Spleen (tissue), 13 donors: ENCODE measurements at places on chromosomes 4 and X.

DNA sequence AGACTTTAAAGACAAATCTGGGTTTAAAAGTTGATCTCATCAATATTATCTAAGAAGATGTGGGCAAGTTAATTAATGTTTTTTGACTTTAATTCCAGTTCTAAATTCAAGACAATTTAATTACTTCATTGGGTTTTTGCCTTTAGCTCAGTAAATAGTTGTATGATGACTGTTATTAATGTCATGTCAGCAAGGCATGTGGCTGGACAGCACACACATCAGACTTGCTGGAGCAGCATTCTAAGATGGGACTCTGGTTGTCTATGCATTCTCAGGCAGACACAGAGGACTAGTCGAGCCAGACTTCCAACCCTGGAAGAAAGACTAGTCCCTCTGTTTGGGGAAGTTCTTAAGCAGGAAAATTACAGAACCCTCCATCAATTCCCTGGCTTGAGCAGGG lies 180.7 kb upstream of the GK2 start:
- no peak for DNase-seq

- DNase-seq, result no peak
Measured at GRCh38 chrX:46611658-46612362, 38.2 kb downstream of the CHST7 start.

GRCh38 chr4:74237425-74237966 lies 70.8 kb upstream of the EPGN start:
- DNase-seq, result no peak

DNA sequence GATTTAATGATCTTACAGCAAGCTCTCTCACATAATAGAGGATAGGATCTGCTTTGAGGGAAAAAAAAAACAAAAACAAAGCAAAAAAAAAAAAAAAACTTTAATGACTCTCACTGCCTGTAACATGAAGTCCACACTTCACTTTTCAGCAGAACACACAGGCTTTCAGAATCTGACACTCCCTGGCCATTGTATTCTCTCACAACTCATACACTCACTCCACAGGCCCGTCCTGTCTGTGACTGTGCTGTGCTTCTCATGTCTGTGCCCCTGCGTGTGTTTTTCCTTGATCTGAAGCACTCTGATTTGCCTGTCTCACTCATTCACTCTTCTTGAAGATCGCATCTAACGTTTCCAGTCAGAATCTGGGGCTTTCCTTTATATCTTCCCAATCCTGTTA lies 460.8 kb downstream of the TMA16 start:
- DNase-seq, result no peak
